Ascending aorta (tissue), 2 donors: ENCODE measurements at places on chromosomes 4 and X. TPM values are rescaled to one million over a fixed set of nuclear protein-coding genes. Genes with fewer than 3 reads are reported as not detected.

DNA sequence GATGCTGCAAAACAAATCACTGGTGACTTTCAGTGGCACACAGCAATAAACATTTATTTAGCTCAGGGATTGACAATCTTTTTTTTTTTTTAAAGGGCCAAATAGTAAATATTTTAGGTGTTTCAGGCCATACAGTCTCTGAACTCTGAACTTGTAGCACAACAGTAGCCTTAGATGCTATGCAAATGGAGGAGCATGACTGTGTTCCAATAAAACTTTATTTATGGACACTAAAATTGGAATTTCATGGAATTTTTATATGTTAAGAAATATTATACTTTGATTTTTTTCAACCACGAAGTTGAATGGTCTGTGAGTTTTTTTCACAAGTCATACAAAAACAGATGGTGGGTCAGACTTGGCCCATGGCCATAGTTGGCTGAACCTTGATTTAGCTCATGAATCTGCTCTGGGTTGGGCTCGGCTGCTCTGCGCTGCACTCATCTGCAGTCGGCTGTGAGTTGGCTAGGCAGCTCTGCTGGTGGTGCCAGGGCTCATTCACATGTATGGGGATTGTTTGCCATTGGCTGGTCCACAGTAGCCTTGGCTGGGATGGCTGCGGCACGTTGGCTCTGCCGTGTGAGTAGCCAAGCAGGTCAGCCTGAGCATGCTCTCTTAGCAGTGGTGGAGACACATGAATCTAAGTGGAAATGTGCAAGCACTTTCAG lies 231.7 kb upstream of the PGRMC2 start:
- H3K4me3 ChIP-seq = no peak overlapping the region
- no peak for DNase-seq
- H3K27ac ChIP-seq = peak overlapping the region; percentile 88
- H3K36me3 ChIP-seq = no peaks in the 10 kb centered on the region
- no peaks in the 10 kb centered on the region for H3K27me3 ChIP-seq

DNA sequence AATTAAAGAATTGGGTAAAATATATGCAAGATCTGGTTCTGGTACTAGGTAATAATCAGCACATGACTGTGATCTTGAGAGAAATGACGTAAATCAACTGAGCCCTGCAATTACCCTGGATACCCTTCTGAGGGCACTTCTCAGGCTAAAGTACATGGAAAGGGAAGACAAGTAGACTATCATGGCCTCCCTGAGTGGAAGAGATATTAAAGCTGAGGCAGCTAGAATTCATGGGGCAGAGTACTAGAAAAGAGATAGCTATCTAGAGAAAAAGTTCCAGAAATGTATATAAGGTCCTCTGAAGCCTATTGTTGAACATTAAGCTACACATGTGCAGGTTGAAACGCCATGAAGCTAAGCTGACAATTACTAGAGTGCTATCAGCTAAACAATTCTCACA lies 249.6 kb downstream of the NKX6-1 start:
- H3K4me3 ChIP-seq = no peak overlapping the region
- H3K4me1 ChIP-seq = no peaks in the 10 kb centered on the region
- H3K36me3 ChIP-seq = no peaks in the 10 kb centered on the region
- no peaks in the 10 kb centered on the region for H3K27me3 ChIP-seq
- no peak for DNase-seq
- H3K27ac ChIP-seq = no peak overlapping the region

- no peak overlapping the region for H3K4me3 ChIP-seq
- H3K36me3 ChIP-seq = no peaks in the 10 kb centered on the region
- no peaks in the 10 kb centered on the region for H3K4me1 ChIP-seq
- no peak overlapping the region for H3K27ac ChIP-seq
- DNase-seq = no peak
These were observed 13.8 kb downstream of the TIMM17B start for GRCh38 chrX:48883729-48884128.

SSX2 gene
- not detected for total RNA-seq

DCTD gene
- 17.2 TPM for total RNA-seq

TENM3 gene
- 2.8 TPM for total RNA-seq
